ENCODE measurements at places on chromosomes 13 and 19.

DNA sequence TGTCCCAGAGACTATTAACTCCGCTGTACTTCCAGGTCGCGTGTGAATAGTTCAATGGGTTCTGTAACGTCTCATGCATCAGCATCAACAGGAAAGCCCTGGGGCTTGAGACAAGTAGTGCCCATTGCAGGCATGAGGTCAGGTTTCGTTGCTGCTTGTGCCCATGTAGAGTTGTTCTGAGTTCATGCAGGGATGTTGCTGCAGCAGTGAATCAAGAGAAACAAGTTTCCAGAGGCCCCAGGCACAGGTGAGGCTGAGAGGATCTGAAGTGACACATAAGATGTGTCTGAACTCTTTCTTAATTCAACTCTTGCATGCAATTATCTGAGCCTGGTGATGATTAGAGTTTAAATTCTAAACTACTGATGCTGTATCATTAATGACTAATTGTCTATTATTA lies 8.6 kb upstream of the ZNF283 start:
- DNase-seq, result no peak

DNA sequence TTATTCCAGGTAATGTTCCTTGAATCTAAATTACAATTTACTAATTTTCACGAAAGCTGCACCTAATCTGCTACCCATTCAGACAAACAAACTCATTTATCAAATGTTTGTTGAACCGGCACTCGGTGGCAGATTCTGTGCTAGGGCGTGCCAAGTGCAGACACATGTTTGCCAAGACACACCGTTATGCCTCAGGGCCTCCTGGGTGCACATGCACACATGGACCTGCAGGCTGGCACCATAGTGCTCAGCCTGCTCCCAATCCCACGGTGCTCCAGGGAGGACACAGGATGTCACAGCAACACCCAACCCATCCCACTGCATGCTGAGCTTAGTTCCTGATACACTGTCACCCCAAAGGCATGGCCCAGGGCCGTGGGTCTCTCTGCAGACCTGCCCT lies 7.7 kb downstream of the SCGB2B2 start:
- DNase-seq, result no peak

DNA sequence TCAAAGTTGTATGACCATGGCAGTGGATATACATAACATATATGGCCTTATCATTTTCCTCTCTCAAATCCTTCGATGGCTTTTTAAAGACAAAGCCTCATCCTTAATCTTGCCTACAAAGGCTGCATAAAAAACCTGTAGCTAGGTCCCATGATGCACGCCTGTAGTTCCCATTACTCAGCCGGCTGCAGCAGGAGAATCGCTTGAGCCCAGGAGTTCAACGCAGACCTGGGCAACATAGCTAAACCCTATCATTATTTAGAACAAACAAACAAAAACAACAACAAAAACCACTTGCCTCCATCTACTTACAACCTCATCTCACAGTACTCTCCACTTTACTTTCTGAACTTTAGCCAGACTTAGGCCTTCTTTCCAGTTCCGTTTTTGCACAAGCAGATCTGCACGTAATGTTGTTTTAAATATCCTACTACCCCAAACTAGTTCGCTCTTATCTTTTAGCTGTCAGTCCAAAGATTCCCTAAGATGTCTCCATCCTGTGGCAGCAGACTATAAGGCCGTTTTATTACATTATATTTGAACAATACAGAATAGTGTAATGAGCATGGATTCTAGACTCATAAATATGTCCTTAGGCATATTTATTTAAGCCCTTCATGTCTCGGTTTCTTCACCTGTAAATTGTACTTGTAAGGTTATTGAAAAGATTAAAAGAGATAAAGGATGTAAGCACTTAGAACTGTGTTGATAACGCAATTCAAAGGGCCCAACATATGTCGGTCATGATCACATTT lies 969 bp upstream of the POMP start:
- DNase-seq, result no peak

DNA sequence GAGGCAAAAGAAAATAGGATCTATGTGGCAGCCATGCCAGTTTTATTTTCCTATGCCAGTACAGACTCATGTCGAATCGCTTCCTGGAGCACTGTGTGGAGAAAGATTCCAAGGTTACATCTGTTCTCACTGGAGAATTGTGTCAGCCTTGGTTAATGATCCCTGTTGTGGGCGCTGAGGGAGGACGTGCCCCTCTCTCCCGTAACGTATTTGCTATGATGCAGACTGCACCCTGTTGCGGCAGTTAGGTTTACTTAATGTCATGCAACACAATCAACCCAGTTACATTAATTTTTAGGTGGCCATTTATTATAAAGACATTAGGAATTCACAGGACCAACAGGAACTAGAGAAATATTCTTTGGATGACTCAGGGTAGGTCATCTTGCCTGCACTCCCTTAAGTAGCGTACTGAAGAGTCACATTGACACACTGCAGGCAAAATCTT lies 892.9 kb downstream of the EFNB2 start:
- no peak for DNase-seq

DNA sequence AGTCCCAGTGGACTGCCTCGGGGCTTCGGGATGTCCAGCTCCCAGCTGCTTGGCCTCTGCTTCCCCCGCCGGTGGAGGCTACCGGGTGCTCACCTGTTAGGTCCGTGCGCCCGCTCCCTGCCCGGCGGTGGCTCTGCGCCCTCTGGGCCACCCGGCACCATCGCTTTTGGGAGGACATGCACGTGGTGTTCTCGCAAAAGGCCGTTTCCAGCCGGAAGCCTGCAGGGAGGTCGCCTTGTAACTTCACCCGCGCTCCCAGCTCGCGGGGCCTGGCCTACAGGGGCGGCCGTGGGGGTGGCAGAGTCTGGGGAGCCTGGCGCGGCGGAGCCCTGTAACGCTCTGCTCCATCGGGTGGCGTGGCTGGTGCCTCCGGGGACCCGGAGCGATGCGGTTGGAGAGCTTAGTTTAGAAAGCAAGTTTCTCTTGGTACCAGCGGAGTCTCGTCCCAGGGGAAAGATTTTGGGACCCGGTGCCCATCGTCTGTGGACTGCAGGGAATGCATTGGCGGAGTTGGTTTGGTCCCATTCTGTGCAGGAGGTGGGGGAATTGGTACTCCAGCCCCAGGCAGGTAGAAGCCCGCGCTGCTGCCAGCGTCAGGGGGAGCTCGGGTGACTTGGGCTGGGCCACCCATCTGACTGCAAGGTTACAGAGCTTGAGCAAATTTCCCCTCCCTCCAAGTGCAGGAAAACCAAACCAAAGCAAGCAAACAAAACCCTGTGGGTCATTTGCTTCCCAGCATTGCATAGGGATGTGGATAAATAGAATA lies 673 bp downstream of the SPATA13 start:
- no peak for DNase-seq

- no peak for DNase-seq
Observed at GRCh38 chr13:42964761-42965161, 27.3 kb downstream of the EPSTI1 start.

DNA sequence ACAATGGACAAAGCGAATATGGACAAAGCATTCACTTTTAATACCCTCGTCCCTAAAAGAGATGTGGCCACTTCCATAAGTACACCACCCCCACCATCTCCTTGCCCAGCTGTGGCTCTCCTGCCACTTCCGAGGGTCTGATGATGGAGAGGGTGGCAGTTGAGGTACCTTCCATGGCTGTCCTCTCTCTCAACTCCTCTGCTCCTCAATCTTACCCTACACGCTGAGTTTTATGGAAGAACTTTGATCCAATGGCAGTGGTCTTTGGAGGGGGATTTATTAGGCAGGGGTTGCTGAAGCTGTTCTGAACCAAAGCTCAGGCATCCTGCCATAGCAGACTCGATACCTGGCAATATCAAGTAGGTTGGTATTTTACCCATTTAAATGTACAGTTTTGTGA lies 413.0 kb downstream of the TSHZ3 start:
- DNase-seq, result no peak

- no peak for DNase-seq
Observed at GRCh38 chr13:113904411-113904810, 40.5 kb upstream of the GAS6 start.

DNA sequence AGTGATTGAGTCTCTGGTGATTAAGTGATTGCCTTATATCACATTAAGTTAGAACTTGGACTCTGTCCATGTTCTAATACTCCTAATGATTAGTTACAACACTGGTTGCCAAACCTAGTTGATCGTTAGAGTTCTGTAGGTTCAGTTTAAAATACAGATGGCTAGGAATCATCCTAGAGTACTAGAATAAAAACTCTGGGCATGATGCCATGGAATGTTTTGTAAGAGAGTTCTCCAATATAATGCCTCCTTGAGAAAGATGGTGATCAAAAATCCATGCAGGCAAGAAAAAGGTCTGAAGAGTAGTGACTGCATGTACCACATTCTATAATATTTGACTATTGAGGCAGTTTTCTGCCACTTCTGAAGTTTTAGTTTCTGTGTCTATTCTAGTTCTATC lies 176.3 kb downstream of the GPC5 start:
- DNase-seq, result no peak

GRCh38 chr13:46908501-46908900 lies 11.6 kb upstream of the HTR2A start:
- no peak for DNase-seq

- no peak for DNase-seq
Observed at GRCh38 chr13:78024996-78025395, 106.4 kb upstream of the EDNRB start.

GRCh38 chr19:3746371-3747056 lies 15.0 kb downstream of the APBA3 start:
- DNase-seq, result no peak

- DNase-seq, result peak; percentile 73
Observed at GRCh38 chr13:33285420-33286124, at the start of gene STARD13. STARD13 (minus strand) TSS chr13:33285755; CDS start chr13:33285638, 117 bp downstream.

DNA sequence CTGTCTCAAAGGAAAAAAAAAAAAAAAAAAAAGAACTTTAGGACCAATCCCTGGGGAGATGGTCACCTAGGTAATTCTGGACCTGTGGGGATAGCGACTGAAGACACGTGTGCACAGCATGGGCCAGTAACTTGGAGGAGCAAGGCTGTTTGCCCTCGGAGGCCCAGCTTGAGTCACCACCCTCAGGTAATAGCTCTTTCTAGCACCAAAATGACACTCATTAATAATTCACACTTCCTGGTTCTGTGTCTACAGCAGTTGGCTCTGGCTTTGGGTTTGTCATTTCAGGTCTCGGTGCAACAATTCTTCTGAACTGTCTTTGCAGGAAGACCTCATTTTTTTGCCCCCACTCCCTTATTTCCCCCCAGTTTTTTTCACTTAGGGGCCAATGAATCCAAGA lies 3.9 kb upstream of the ATP11A start:
- DNase-seq, result no peak

- DNase-seq, result no peak
Observed at GRCh38 chr19:50877338-50877737, 4.1 kb downstream of the KLK2 start.

DNA sequence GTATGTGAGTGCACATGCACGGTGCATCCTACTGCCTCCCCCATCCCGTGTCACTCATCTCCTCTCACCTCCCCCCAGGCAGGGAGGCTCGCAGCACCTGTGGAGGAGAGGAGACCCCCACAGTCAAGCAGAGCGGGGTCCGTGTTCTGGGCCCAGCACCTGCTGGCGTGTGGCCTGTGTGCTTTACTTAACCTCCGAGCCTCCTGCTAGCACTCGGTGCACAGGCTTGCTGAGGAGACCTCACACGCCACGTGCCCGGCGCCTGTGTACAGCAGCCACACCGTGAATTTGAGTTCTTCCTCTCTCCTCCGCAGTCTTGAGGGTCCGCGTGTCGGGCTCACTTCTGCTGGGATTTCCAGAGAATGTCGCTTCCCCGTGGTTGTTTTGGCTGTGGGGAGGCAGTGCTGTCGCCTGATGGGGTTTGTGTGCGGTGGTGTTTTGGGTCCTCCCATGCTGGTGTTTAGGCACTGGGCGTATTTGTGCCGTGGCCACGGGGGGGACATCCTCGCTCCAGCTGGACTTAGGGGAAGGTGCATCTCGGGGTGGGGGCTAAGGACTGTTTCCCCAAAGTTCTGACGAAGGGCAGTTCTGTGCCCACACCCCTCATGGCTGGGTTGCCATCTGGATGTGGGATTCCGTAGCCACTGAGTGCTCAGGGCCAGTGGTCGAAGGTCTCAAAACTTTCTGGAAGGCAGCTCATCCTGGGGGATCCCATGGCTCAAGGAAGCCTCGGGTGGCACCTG lies 34.8 kb upstream of the TMEM255B start:
- no peak for DNase-seq

GRCh38 chr13:40506592-40507446 lies 159.6 kb downstream of the FOXO1 start:
- no peak for DNase-seq

- DNase-seq, result no peak
Observed at GRCh38 chr13:90760639-90761038, 586.8 kb upstream of the MIR17HG start.

GRCh38 chr13:113802090-113802531 lies 43.1 kb downstream of the TMEM255B start:
- peak; percentile 24 for DNase-seq

- DNase-seq, result no peak
Observed at GRCh38 chr13:65026505-65026904, 2203.6 kb downstream of the PCDH9 start.

- no peak for DNase-seq
Observed at GRCh38 chr13:42794577-42795275, 13.3 kb downstream of the FAM216B start.

GRCh38 chr13:36717017-36717416 lies 43.2 kb downstream of the SERTM1 start:
- no peak for DNase-seq

- DNase-seq, result no peak
Observed at GRCh38 chr13:112062571-112063570, 4.1 kb upstream of the SOX1 start.

- DNase-seq, result no peak
Observed at GRCh38 chr13:40182591-40182990, 483.9 kb downstream of the FOXO1 start.

DNA sequence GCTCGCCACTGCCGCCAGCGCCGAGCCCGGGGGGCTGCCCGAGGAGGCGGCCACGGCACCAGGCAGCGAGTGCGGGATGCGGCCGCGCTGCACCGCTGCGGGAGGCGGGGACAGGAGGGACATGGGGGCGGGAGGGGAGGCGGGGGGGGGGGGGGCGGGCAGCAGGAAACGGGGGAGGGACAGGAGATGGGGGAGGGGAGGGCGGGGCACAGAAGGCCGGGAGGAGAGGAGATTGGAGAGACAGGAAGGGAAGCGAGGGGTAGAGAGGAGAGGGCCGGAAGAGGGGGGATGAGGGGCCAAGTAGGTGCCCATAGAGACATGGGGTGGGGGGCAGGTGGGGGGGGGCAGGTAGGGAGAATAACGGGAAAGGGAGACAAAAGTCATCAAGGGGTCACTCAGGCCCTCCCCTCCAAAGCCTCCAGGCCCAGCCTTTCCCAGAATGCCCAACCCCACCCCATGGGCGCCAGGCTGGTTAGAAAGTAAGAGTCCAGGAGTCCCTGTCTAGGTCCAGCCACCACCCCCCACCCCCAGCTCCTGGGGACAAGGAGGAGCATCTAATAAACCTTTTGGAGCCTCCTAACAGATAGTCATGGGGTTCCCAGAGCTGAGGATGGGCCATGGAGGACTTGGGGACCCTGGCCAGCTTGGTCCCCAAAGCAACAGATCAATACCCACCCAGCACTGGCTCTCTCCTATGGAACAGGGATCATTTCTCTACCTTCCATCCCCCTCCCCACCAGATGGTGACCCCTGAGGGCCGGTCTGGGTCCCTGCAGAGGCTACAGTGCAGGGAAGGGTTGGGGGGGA lies 9.5 kb downstream of the NR2F6 start:
- no peak for DNase-seq
